ENCODE measurements at places on chromosomes 2 and 18.

- no peak for DNase-seq
Observed at GRCh38 chr18:8602040-8602439, 7.2 kb upstream of the RAB12 start.

DNA sequence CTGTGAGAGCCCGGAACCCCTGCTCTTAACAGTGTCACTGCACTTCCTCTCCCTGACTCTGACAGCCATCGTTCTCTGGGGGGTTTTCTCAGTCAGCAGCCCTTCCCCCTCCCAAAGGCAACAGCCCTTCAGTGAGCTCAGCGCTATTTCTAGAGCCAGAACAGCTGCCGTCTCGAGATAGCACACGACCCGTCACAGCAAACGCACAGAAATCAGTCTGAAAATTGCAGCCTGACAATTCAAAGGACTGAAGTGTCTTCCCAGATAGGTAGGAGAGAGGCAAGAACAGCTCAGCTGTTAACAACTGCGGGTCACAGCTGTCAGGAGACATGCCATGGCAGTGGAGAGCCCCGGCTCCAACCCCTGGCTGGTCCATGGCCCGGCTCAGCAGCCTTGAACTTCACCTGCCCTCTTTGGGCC lies 45.4 kb downstream of the ST8SIA5 start:
- DNase-seq, result no peak

DNA sequence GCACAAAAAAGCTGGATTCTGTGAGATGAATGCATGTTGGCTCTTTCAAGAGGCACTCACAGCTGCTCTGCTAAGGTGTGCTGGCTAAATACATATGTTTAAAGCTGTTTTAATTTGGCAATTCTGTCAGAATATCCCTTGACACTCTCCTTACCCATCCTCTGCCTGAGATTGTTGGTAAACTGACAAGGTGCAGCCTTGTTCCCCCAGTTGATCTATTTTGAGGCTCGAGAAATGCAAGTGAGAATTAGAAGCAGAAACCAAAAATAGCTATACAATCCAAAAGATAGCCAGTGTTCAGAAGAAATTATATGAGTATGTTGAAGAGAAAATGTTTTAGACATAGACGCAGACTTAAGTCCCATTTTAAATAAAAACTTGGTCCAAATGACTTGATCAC lies 971.7 kb upstream of the GYPC start:
- no peak for DNase-seq

GRCh38 chr2:177530561-177530960 lies 138.0 kb downstream of the AGPS start:
- DNase-seq, result no peak

DNA sequence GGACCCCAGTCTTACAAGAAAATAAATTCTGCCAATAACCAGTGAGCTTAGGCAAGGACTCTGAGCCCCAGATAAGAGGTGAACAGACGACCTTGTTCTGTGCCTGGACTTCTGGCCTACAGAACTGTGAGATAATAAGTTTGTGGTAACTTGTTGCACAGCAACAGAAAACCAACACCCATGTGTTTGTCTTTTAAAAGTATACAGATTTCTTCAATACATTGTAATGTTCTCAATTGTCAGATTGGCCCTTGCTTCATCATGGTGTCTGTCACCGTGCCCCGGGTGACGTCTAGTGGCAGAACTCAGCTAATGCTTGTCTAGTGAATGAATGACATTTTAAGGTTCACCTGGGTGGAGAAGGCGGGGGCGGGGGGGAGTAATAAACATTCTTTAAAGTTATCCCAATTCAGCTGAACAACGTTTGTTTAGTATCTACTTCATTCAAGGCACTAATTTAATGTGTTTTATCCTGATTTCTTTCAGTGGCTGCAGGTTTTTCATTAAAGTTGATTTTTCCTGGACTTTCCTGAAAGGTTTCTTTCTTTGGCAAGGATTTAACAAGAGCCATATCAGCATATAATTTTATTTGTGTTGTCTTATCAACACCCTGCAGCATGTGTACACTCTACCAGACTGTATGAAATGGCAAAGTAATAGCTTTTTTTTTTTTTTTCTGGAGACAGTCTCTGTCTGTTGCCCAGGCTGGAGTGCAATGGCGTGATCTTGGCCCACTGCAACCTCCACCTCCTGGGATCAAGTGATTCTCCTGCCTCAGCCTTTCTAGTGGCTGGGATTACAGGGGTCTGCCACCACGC lies 123.8 kb upstream of the DLX2 start:
- DNase-seq, result no peak

DNA sequence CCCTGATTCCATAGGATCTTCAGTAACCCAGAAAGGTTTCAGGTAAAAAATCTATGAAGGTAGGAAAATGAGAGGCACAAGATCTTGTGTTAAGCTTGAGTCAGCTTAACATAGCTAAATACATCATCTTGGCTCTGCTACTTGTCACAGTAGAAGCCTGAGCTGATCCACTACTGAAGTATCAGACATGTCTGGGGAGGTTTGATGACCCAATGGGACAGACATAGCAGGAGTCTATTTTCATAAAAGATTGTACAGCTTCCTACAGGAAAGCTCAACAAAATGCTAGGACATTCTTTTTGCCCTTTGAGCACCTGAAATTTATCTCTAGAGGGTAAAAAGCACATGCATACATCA lies 84.3 kb upstream of the FSHR start:
- DNase-seq, result no peak

GRCh38 chr18:51879329-51879728 lies 460.7 kb upstream of the DCC start:
- DNase-seq, result no peak

GRCh38 chr2:32249731-32250236 lies 14.9 kb downstream of the NLRC4 start:
- DNase-seq, result no peak

DNA sequence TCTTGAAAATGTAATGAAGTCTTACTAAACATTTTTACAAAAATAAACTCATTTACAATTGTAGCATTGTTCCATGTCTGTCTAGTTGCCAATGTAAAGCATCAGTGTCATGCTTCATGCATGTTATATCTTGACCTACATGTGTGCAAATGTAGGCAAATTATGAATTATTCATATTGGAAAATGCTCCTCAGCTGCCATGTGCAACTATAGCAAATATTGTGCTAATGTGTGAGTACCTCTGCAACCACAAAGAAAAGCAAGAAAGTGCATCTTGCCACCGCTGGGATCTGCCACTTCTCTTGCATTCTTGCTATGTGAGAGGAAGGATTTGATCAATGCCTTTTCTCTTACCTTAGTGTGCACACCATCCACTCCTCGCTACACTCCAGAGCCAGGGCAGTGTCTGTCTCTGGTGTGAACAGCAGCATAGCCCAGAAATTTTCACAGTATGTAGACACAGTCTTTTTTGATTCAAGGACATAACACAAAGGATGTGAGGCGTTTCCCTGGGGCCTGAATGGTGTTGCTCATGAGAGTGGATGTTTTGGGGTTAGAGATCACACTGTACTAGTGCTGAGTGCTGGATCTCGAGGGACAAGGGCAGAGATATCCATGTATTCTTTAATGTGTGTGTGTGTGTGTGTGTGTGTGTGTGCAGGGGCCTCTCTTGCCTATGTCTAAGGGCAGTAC lies 47.6 kb upstream of the HAAO start:
- no peak for DNase-seq

All from amniotic stem cell (primary cell).